Uterus (tissue), 4 donors: ENCODE measurements at places on chromosomes 16 and 17. TPM values are rescaled to one million over a fixed set of nuclear protein-coding genes. Genes with fewer than 3 reads are reported as not detected.

DNA sequence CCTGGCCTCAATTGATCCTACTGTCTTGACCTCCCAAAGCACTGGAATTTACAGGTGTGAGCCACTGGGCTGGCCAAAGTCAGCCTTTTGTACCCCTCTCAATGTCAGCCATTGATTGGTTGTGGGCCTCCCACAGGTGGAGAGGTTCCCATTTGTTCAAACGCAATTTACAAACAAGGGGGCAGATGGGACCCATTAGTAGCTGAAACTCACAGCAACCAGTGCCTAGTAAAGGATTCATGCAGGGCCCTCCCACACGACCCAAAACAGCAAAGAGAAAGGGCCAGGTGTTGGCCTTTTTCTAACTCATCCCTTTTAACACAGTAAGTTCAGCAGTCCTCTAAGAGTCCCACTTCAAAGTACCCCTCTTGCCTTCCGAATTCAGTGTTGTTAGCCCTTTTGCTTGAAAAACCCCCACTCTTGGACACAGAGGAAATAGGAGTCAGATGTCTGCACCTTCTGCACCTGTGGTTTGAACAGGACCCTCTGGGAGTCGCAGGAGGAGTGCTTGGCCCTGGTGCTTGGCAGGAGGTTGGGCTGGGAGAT, 89.2 kb downstream of the PITPNC1 start:
- no peak overlapping the region for H3K27ac ChIP-seq
- H3K4me3 ChIP-seq = no peak overlapping the region
- H3K4me1 ChIP-seq = no peaks in the 10 kb centered on the region

DNA sequence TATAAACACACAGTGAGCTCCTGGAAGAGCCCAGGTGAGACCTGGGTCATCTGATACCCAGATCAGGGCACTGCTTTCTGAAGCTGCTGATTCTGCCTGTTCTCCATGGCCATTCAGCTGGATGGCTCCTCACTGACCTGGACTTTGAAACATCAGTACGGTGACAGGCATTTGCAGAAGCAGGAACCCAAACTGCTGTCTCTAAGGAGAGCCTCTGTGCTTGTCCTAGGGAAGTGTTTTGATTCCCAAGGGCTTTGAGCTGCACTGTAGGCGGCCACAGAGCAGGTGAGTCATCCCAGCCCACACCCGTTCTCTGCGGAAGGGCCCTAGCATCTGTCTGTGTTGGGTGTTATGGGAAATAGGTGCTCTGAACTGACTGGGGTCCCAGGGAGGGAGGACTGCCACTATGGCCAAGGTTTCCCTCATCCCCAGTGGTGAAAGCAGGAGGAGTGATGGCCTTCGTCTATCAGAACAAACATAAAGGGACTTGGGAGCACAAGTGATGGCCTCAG, 60.7 kb upstream of the ADCY9 start:
- H3K4me3 ChIP-seq = no peak overlapping the region
- no peak for DNase-seq
- no peaks in the 10 kb centered on the region for H3K27me3 ChIP-seq
- no peaks in the 10 kb centered on the region for H3K4me1 ChIP-seq
- no peaks in the 10 kb centered on the region for H3K36me3 ChIP-seq

GRCh38 chr17:4165301-4166010, 22.5 kb downstream of the CYB5D2 start:
- H3K27me3 ChIP-seq = no peaks in the 10 kb centered on the region
- H3K4me3 ChIP-seq = no peak overlapping the region
- no peaks in the 10 kb centered on the region for H3K4me1 ChIP-seq

The MYH10 gene
- total RNA-seq = 229 TPM

DNA sequence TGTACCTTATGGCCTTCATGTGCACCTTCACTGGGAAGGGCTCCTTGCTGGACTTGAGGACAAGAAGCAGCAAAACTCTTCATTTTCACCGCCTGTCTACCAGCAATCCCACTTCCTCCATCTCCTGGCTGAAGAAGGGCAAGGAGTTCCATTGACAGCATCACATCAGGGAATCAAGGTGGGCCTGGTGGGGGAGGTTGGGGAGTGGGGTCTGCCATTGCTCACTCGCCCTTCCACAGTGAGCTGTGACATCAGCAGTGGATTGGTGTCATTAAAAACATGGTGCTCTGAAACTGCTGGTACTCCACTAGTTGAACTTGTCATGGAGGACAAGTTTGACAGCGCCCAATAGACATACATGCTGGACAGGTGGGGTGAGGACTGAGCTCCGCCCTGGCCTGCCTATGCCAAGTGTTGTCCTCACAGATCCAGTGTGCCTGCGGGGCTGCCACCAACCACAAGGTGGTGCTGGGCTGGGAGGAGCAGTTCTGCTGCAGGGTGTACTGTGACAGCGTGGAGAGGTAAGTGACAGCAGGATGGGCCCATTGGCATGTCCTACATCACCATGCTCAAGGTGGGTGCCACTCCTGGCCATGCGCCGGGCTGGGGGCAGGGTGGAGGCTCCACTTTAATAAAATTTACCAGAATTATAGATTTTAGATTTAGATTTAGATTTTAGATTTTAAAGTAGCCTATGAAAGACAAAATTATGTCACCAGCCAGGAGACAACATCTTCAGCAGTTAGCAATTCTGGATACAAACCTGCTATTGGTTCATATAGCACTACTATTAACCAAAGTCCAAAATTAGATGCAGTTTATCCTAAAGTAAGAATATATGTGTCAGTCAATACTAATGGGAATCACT, 1729.1 kb downstream of the TP53TG3F start:
- H3K36me3 ChIP-seq = no peaks in the 10 kb centered on the region
- H3K4me1 ChIP-seq = no peaks in the 10 kb centered on the region
- H3K27ac ChIP-seq = no peak overlapping the region
- no peak overlapping the region for H3K4me3 ChIP-seq

GRCh38 chr17:62870030-62870541, 62.0 kb upstream of the MARCHF10 start:
- no peaks in the 10 kb centered on the region for H3K4me1 ChIP-seq
- H3K36me3 ChIP-seq = no peaks in the 10 kb centered on the region
- DNase-seq = no peak
- H3K27ac ChIP-seq = no peak overlapping the region

The OR1A1 gene
- total RNA-seq = not detected

The GINS2 gene
- total RNA-seq = 2.0 TPM

DNA sequence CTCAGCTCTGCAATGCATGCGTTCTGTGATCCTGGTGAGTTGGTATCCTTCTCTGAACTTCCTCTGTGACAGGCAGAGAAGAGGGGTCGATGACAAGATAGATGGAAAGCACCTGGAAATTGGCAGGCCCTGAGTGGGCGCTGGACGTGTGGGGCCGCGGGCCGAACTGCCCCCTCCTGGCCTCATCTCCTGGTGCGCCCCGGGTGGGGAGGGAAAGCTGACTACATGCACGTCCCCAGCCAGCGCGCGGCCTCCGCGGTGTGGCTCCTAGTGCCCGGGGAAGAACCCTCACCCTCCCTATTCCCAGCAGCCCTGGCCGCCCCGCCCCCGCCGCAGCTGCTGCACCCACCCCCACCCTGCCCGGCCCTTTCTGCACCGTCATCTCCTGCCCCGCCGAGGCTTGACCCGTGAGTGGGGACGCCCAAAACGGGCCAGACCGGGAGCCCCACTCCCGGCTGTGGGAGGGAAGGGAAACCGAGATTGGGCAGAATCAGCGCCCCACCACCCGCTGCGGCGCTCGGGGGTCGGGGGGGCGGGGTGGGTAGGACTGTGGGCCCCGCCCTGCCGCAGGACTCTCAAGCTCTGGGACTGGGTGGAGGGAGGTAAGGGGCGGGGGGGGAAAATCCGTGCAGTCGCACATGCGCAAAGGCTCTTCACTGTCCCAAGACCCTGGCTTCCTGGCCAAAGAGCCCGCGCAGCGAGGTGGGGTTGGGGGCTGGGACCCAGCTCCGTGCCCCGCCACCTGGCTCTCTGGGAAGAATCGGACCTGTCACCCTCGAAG, at the start of gene NOL3:
TSS of gene NOL3 (plus strand) at position 371 of the 781 bp plus-strand sequence.
- DNase-seq = peak; percentile 83
- peak within 1 kb of the TSS; percentile 93 for H3K27ac ChIP-seq
- peak within 1 kb of the TSS; percentile 49 for H3K4me3 ChIP-seq
- peaks cover 10% of the 10 kb centered on the region for H3K4me1 ChIP-seq
- no peaks in the 10 kb centered on the region for H3K36me3 ChIP-seq

- no peaks in the 10 kb centered on the region for H3K27me3 ChIP-seq
- DNase-seq = no peak
- no peak overlapping the region for H3K4me3 ChIP-seq
- H3K36me3 ChIP-seq = no peaks in the 10 kb centered on the region
- H3K4me1 ChIP-seq = no peaks in the 10 kb centered on the region
Observed at GRCh38 chr17:34502426-34502825, 77.0 kb upstream of the TMEM132E start.
